ENCODE measurements at places on chromosomes 7 and 10.

DNA sequence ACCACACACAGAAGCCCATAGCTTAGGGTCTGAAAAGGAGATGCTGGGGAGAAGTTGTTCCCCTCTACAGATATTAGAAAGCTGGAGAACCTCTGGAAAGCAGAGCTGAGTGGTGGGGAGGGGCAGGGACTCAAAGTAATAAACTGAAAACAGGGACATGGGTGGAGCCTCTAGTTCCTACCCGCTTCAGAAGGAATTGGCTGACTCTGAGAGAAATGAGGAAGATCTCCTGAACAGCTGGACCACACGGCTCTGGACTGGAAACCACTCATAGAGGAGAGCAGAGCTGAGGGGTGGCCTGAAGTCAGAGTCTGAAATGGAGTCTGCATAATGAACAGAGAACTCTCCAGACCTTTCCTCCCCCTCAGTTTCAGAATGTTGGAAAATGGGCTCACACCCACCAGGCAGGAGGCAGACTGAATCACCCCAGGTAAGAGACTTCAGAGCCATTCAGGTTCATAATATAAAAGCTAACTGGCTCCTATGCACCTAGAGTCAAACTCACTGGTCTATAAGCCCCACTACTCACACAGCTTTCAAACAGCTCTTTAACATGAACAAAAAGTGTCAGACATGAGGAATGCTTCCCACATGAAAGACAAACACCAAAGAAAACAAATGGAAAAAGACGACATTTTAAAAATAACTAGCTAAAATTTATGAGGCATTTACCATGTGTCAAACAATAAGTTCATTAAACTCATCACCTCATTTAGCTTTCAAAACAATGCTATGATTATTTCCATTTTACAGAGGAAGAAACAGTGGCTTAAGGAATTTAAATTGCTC, 68.1 kb downstream of the RNF216 start:
- DNase-seq: no peak

- DNase-seq: no peak
These were observed 12.2 kb downstream of the PLXDC2 start for GRCh38 chr10:19828278-19829049.

DNA sequence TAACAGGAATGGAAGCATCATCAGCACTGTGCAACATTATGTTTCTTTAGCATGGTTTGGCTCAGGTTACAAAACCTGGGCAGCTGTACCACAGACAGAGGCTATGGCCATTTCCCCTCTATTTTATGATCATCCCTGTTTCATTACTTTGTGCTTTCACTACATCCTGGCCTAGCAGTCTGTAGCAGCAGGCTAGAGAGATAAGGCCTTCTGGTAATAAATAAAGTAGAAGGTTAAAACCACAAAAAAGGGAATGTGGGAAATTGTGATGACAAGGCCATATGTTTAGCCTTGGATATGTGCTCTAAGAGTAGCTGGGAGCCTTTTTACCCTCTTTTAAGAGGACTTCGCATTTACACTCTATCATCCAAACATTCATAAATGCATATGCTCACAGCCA, 266.2 kb upstream of the PHF14 start:
- DNase-seq: no peak

DNA sequence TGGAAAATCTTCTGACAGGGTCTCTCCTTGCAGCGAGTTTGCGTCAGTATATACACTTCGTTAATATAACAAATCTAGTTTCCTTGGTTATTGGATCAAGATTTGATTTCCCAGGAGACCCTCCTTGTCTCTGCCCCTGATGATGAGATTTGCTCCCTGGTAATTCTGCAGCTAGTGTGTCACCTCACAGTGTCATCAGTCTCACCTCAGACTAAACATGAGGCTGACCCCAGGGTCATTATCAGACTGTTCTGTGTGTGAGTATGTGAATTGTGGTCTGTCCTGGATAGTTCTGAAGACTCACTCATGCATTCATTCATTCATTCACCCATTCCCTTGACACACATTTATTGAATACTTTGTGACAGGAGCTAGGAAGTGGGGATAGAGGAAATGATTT, 138.4 kb upstream of the CTTNBP2 start:
- no peak for DNase-seq

All from NCI-H2081 treated with DMSO at 0.1 percent for 48 hours (cell line).